GM03348 (cell line): ENCODE measurements at places on chromosomes 16 and 17.

DNA sequence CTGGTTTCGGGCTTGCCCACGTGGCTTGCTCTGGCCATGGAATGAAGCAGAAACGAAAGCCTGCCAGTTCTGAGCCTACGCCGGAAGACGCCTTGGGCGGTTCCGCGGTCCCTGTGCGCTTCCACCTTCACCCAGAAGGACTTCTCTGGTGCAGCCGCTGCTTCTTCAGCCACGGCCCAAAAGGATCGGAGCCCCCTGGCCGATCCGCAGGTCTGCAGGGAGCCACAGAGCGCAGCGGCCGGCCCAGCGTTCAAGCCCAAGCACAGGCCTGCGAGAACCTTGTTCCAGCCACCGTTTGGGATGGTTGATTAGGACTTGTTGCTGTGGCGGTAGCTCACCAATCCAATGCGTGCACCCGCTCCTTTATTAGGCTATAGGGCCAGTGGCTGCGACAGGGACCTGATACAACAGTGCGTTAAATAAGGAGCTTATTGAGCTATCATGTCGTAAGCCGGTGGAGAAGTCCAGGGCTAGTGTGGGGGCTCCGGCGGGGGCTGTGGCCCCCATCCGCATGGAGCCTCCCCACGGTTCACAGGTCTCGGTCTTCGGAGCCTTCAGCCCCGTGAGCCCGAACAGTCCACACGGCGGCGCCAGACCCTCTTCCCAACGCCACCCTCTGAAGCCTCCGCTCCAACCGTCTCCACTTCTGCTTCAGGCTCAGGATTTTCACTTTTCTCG lies 10.2 kb upstream of the MPP2 start:
- no peak for DNase-seq

GRCh38 chr17:33050611-33051140 lies 59.0 kb downstream of the SPACA3 start:
- DNase-seq, result no peak

GRCh38 chr16:67063008-67063407 lies 34.1 kb downstream of the CBFB start:
- DNase-seq, result no peak

DNA sequence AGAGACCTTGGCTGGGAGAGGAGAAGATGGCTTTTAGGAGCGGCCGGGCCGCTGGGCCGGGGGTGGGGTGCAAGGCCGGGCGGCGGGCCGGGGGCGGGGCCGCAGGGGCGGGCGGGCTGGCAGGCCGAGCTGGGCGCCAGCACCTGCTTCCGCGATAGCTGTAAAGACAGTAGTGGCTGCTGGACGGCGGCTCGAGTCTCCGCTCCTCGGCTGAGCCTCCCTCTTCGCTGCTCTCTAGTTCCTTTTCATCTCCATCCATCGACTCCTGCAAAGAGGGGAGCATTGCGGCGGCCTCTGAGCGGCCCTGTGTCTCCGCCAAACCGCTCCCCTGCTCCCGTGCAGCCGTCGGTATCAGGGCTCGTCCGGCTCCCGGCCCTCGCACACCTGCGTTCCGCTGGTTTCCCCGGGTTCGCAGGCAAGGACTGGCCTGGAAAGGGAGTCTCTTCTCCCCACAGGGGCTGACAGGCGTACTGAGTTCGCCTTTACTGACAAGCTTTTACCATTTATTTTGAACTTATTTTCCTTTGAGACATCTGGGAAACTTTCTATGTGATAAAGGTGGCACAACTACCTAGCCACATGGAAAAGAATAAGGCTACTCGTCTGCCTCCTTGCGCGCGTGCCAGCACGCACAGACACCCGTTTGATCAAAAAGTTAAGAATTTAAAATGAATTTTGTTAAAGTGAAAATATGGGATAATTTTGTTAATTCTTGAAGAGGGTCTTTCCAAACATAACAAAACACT lies at the start of gene C17orf75:
Gene C17orf75, minus strand, starts transcription at position 317 of the 746 bp plus-strand sequence. Its CDS starts 34 bp downstream, at position 283.
- DNase-seq, result peak; percentile 89

- DNase-seq, result no peak
These were observed 2.7 kb downstream of the PRSS53 start for GRCh38 chr16:31085873-31086628.

DNA sequence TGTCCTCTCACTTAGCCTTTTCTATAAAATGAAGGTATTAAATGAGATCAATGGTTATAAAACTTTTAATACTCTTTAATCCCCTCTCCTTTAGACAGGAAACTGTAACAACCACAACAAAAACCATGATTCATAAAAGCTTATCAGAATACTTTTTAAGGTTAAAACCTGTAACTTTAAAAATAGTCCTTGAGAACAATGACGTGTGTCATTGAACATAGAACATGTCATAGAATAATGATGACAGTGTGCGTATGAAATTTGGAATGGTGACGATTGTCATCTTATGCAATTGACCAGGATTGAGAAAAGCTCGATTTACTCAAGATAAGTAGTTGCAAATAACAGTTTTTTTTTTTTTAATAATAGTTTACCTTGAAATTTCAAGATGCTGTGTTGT lies 94.1 kb downstream of the PLCG2 start:
- DNase-seq, result no peak

DNA sequence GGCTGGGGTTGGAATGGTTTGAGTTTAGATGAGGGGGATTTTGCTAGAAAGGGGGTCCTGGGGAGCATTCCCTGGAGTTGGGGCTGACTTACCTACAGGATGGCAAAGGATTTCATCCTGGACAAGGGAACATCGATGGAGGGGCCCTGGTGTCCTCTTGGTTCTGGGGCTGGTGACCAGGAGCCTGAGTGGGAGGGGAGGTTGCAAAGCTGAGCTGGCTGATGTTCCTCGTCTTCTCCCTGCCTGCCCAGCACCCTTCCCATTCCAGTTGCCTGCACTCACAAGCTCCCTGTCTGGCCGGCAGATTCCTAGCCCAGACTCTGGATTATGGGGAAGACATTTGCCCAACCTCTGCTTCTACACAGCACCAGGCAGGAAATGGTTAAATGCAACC lies 37.2 kb downstream of the ITGAE start:
- DNase-seq, result no peak

GRCh38 chr17:72470121-72470705 lies 349.4 kb downstream of the SOX9 start:
- DNase-seq, result no peak

GRCh38 chr16:68128577-68129305 lies 43.6 kb downstream of the NFATC3 start:
- DNase-seq, result no peak

GRCh38 chr16:14955546-14956231 lies 18.4 kb downstream of the NPIPA1 start:
- no peak for DNase-seq

GRCh38 chr16:69055008-69055407 lies 50.4 kb upstream of the HAS3 start:
- no peak for DNase-seq

- DNase-seq, result no peak
These were observed 312.0 kb downstream of the CBLN1 start for GRCh38 chr16:48969611-48970010.

DNA sequence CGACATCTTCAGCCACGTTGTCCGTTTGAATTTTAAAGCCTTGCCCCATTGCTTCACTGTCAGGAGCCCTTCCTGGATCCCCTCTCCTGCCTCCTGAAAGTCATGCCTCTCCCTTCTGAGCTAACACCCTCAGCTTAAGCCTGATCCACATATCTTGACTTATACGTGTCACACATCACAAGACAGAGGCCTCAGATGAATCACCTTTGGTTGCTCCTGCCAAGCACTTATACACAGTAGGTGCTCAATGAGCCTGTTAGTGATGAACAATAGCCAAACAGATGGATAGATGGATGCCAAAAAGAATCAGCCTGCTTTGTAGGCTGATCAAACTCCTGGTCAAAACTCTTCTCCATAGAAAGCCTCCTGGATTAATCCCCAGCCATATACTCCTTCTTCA lies 31.8 kb downstream of the PITPNM3 start:
- no peak for DNase-seq

GRCh38 chr17:41140360-41141131 lies at the start of gene KRTAP4-6:
TSS of gene KRTAP4-6 (minus strand) at chr17:41140544. CDS start at chr17:41140487, 57 bp downstream.
- DNase-seq, result peak; percentile 54

DNA sequence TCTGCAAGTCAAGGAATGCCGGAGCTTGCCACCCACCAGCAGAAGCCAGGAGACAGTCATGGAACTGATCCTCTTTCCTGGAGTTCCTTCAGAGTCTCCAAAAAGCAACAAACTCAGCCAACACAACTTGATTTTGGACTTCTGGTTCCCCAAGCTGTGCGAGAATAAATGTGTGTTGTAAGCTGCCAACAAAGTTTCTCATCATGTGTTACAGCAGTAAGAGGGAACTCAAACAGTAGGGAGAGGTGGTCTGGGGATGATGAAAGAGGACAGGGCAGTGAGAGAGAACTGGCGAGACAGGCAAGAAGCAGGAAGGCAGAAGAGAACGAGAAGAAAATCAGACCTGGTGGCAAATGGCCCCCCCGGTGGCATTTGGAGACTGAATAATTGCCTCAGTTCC lies 204.9 kb downstream of the MAF start:
- DNase-seq, result no peak

- no peak for DNase-seq
These were observed 43.0 kb upstream of the ZNF750 start for GRCh38 chr17:82882715-82883418.

- no peak for DNase-seq
These were observed 71.1 kb upstream of the TMEM97 start for GRCh38 chr17:28247671-28248555.

DNA sequence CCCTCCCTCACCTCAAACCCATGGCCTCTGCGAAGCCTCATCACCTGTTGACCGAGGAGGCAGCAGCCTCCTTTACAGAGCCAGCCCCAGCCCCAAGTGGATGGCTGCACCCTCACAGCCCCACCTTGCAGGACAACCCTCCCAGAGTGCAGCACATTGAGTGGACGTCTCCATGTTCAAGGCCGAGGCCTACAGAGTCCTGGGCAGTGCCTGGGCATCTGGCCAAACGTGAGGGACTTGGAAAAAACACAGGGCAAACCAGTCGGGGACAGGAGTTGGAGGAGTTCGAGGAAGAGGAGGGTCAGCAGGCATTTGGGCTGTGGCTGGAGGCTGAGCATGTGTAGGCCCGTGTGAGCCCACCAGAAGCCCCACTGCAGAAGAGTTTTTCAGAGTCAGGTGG lies 39.6 kb downstream of the ACTG1 start:
- no peak for DNase-seq

- DNase-seq, result no peak
These were observed 148.5 kb upstream of the PLCG2 start for GRCh38 chr16:81630635-81631031.

- no peak for DNase-seq
These were observed 151.9 kb downstream of the SALL1 start for GRCh38 chr16:50999181-50999580.

DNA sequence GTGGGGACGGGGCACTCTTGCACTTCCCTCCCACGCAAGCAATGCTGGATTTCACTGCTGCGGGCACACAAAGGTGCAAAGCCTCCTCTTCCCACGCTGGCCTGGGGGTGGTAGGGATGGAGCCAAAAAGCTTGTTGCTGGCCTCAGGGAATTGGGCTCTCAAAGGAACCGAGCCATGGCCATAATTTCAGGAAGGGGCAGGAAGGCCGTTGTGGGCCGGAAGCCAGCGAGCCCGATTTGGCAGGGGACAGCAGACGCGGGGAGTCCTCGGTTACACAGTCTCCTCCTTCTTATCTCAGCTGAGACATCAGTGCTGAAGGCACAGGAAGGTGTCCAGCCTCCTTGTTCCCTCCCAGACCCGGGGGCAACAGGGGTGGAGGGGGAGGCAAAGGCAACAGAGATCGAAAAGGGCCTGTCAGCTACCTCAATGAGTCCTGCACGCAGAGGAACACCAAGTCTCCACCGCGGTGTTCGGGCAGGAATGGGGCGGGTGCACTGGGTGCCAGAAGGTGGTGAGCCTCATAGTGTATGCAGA lies 59.5 kb downstream of the SLFN11 start:
- DNase-seq, result no peak

DNA sequence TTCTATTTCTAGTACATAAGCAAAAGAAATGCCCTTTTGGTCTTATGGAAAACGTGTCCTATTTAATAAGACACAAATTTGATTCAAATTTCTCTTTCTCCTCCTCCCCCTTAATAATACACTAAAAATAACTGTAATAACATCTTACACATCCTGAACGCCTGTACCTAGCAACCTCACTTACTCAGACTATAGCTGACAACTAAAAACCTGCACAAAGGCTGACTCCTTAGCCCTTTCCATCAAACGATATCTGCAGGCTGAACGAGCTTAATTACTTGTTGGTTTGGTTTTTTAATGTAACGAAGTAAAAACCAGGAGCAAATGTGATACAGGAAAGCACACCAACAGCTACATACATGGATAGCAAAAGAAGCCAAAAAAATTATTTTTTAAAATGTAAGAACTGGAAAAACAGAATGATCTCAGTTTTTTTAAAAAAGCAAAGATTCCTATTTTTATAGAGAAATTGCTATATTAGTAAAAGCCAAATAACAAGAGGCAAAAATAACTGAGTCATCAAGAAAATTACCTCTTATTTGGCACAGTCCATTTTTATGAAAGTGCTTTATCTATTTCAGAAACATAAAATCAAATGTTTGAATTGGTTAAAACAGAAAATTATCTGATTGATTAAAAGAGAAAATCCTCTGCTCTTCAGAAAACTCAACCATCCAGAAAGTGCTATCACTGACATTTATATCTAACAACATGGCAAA lies 23.5 kb downstream of the ADCY9 start:
- DNase-seq, result no peak

DNA sequence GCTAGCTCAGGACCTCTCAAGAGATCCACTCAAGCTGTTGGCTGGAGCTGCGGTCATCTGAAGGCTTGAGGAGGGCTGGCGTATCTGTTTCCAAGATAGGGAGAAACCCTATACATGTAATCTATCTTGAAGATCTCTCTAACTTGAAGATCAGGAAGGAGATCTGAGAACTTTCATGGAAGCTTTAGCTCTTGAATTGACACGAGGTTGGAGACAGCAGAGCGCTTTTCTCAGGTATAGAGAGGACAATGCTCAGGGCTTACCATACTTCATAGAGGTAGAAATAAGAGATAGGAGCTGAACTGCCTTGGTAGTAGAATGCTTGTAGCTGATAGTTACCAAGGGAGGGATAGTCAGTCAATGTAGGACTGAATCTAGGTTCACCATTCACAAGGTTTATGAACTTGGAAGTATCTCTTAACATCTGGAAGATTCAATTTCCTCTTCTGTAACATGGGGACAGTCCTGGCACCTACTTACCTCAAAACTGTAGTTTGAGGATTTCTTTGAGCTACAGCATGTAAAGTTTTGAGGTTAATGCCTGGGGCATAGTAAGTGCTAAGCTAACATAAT lies 267.0 kb upstream of the MAF start:
- DNase-seq, result no peak
